MCF 10A (cell line): ENCODE measurements at places on chromosomes 5 and 9. TPM values are rescaled to one million over a fixed set of nuclear protein-coding genes. Genes with fewer than 3 reads are reported as not detected.
A peak's percentile ranks its signal among the peaks of the same experiment; 100 is the strongest.

DNA sequence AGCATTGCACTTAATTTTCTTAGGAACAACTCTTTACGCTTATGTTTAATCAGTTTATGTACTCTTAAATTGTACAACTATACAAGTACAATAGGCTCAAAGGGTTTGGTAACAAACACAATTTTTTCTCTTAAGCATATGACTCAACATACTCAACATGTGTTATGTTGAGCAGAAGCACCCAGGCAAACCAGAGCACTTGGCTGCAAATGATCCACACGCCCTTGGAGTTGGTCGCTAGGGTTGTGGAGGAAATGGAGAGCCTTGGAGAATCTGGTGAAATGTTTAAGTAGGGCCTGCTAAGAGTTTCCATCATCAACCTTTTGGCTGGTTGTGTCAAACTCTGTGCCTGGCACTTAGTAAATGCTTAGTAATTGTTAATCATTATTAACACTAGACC is 25.1 kb upstream of the MIER3 start:
- DNase-seq, result no peak

DNA sequence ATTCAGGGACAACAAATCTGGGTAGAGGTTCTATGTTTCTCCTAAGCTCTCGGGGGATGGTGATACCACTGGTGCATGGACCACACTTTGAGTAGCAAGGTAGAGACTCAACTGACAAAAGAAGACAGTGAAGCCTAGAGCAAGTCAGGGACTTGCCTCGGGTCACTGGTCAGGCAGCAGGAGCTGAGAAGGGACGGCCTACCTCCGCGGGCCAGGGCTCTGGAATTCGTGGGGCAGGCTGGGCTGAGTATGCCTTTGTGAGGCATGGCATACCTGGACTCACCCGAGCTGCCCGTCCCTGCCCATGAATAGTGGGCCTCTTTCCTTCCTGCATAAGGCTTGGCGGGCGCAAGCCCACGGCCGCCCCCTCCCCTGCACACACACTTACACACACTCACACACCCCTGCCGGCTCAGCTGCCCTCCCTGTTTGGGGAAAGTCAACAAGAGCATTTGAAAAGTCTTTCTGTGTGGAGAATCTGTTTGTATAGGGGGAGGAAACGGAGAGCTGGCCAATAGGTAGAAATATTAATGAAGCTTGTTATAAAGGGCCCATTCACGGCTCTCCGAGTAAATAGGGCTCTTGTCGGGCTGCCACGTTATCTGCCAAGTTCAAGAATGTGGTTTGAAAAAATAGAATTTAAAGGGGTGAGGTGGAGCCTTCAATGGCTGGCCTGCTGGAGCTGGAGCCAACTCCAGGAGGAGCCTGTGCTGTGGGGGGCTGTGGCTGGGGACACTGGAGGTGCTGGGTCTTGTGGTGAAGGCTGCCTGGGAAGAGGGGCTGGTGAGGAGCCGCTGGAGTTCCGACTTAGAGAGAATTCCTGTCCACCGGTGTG is 19.1 kb upstream of the KIF12 start:
- no peak for DNase-seq

DNA sequence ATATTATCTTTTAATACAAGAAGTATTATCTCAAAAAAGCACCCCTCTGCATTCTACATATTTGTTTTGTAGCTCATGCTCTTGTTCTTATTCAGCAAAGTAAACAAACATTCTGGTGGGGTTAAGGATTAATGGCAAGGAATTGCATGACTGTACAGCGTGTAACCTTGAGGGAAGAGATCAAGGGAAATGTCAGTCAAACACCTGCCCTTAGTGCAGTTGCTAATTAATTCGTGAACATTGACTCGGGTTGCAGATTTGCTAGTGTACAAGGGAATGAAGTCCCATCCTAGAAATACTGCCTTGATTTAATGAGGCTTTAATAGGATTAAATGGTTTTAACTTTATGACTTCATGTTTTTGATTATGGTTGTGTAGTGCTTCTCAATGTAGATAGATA is 1758.1 kb downstream of the MAT2B start:
- peak; percentile 30 for DNase-seq

GRCh38 chr5:146446861-146447733 is at the start of gene TCERG1:
TSS of gene TCERG1 (plus strand) at chr5:146447333. CDS start at chr5:146447350, 17 bp downstream.
- peak; percentile 100 for DNase-seq

DNA sequence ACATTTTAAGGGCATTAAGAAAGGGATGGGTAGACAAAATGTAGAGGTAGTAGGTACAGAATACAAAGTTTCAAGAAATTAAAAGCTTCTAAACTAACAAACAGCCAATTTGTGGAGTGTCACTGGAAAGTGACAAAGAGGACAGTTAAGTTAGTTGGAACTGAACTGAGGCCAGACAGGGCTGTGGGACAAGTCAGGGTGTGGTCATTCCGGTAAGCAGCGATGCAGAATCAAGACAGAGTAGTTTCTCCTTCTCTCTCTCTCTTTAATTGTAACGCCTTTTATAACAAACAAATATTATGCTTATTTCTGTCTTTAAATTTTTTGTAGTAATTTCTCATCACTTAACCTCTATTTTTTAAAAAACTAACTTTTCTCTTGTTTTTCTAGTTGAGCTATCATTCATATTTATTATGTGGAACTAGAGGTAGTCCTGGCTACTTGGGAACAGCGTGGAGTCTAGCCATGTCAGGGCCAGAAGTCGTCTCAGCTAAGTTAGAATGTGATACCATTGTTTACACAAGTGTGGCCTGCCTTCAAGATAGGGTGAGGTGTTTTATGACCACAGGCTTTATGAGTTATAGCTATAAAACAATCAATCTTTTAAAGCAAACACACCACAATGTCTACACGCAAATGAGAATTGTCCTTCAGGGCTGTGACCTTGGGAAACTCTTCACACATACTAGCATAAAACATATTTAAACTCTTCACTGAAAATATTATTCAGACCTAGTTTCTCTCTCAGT is 115.3 kb upstream of the CDKN2B start:
- DNase-seq, result no peak

Gene YTHDC2
- total RNA-seq, result 22.2 and 24.6 TPM in 2 replicates

Gene LRRC26
- total RNA-seq, result not detected in 2 replicates
